Colonic mucosa (tissue), 4 donors: ENCODE measurements at places on chromosomes 3 and 15. TPM values are rescaled to one million over a fixed set of nuclear protein-coding genes. Genes with fewer than 3 reads are reported as not detected.
A peak's percentile ranks its signal among the peaks of the same experiment; 100 is the strongest.

GRCh38 chr3:2920103-2920502 is 190.1 kb downstream of the IL5RA start:
- DNase-seq, result no peak

GRCh38 chr15:41798607-41799487 is 24.6 kb downstream of the MAPKBP1 start:
- no peak for DNase-seq

GRCh38 chr3:155217591-155217990 is 75.9 kb downstream of the STRIT1 start:
- DNase-seq, result no peak

DNA sequence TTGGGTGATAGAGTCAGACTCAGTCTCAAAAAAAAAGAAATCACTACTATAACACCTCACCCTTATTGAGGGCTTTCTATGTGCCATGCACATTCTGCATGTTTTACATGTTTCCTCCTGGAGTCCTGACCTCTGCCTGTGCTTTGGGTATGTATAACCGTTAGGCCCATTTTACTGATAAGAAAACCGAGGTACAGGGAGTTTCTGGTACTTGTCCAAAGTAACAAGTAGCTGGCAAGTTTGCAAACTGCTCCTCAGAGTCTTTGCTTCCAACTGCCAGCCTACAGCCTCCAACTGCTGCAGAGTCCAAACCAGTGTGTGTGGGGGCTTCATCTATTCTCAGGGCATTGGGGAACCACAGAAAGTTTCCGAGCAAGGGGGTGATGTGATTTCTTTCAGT is 3.7 kb upstream of the GNAI2 start:
- DNase-seq, result no peak

IGSF11 gene
- total RNA-seq, result 0.22 TPM

DNA sequence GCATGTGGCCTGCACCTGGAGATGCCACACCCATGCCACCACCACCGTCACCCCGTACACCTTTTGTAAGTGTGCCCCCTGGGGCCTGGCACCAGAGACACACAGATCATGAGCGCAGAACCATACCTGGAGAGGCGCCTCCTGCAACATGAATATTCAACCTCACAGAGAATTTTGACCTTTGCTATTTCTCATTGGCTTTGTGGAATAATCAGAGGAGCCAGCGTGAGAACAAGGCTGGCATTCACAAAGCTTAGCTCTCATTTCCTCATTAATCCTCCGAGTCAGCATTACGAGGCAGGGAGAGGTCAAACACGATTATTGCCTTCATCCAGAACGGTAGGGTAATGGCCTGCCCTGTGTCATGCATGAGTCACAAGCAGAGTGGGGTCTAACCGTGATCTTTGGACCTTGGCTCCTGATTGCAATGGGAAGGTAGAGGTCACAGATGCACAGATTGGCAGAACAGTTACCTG is 73.0 kb upstream of the POMGNT2 start:
- peak; percentile 86 for DNase-seq

DNA sequence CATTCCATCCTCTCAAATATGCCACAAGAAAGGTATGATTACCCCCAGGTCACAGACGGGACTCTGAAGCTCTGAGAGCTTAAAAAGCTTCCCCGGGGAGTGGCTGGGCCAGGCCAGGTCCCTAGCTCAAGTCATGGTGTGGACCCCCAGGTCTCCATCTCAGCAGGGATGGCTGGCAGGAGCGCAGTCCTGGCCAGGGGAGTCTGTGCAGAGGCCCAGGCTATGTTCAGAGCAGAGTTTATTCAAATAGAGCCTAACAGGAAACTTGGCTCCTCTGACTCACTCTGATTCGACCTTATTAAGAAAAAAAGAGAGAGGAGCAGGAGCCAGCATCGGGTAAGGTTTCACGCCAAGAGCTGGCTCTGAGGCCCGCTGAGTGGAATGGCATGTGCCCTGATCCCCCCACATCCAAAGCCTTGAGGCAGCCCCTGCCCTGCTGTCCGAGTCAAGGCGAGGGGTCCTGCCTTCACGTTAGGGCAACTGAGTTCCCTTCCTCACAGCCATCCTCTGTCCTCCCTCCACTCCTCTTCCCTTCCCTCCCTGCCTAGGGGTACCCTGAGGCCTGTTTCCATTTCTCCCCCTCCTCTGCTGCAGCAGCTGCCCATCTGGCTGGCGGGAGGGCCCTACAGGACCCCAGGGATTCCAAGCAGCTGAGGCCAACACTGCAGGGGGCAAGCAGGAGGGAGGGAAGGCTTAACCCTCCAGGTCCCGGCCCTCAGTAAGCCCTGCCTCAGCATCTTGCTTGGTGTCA is 1.9 kb upstream of the LOXL1 start:
- DNase-seq, result no peak

DNA sequence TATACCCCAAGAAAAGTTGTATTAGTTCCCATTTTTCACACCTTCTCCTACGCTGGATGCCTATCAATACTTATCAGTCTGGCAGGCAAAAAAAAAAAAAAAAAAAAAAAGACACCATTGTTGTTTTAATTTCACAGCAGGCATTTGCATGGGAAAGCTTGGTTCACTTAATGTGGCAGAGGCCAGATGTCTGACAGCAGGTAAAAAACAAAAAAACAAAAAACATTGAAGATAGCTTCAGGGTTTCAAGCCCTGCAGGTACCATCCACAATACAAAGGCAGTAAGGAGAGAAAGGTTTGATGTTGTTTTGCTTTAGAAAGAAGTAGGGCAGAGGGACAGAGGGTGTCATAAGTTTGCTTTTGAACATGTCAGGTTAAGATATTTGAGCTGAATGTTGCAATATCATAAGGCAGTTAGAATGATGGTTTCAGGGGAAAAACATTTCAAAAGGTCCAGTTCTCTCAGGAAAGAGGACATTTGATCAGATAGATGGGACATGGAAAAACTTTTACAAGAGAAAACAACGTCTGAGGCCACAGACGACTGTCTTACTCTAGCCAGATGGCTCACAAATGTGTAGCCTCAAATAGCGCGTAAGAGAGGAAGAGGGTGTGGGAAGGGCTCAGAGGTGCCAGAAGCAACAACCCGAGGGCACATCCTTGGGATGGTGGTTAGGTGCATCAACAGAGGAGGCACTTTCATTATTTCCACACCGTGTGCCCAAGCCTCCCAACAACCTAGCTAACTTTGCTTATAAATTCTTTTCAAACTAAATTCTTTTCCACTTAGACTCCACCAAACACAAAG is 25.7 kb downstream of the PCOLCE2 start:
- DNase-seq, result no peak

GRCh38 chr3:194395778-194396538 is 3.1 kb downstream of the GP5 start:
- DNase-seq, result peak; percentile 64

GRCh38 chr3:45670991-45671390 is 18.2 kb upstream of the SACM1L start:
- DNase-seq, result no peak

DNA sequence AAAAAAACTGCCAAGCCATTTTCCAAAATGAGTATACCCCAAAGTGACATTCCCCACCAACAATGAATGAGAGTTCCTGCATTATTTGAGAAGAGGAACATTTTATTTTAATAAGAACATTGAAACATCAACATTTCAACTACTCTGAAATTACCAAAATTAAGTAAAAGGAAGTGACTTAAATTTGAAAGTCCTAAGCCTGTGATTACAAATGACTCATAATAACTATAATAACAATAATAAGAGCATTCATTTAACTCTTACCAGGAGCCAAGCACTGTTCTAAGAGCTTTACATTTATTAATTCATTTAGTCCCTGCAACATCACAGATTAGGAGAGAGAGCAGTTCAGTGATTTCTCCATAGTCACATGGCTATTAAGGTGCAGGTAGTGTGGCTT is 32.4 kb downstream of the LRRC28 start:
- no peak for DNase-seq

DNA sequence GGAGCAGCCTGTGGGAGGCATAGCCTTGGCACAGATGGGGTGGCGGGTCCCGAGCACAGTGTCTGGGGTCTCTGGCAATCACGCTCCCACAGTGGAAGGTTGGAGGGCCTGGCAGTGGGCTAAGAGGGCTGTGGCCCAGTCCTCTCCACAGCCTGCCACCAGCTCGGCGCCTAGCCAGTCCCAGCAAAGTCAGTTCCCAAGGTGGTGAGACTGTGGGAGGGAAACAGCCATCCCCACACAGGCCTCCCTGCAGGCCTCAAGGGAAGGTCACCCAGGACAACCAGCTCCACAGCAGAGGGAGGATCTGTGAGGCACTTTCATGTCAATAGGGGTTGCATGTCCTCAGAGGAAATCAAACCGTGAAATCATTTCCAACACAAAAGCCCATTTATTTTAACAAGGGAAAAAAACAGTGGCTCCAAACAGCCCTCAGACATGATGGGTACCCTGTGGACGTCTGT is 27.6 kb upstream of the LIMD1 start:
- no peak for DNase-seq

DNA sequence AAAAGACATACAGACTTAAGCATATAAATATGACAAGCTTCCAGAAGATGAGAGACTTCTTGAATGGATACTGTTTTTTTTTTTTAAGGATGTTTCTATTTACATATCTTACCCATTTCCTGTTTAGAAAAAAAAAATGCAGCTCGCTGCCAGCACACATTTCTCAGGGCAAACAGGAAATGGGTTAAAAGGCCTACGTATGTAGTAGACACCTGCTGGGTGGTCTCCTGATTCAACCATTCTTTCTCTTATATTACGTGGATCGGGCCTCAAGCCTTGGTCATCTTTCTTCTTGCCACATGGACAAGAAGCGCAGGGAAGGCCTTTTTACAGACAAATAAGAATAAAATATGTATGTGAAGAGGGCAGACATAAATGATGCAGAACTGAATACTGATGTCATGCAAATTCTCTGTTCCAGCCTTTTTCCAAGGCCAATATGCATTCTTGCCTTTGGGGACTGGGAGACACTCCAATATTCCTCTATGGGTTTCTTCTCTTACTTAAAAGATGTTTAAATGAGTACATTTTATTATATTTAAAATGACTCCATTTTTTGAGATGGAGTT is 35.0 kb upstream of the TJP1 start:
- DNase-seq, result no peak

DNA sequence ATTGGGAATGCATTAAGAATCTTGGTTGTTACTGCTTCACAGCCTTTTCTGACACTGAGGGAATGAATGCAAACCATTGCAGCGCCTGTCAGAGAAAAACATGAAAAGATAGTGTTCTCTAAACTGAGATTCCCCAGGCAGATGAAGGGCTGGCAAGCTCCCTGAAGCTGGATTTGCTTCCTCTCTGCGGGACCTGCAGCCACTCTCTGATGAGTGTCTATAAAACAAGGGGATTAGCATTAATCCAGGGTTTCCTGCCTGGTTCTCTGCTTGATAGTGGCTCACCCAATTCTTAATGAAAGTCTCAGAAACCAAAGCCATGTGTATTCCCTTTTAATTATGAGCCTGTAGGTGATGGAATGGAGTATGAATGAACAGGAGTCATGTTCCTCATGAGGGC is 344.3 kb upstream of the UMPS start:
- DNase-seq, result no peak

GRCh38 chr3:161890147-161890625 is 393.6 kb downstream of the OTOL1 start:
- no peak for DNase-seq

FBXO40 gene
- not detected for total RNA-seq

MCF2L2 gene
- 0.25 TPM for total RNA-seq
